ENCODE measurements at places on chromosomes 5 and 9. TPM values are rescaled to one million over a fixed set of nuclear protein-coding genes. Genes with fewer than 3 reads are reported as not detected.

- no peak overlapping the region for H3K27ac ChIP-seq
- H3K4me3 ChIP-seq, result no peak overlapping the region
- no peak for DNase-seq
- H3K27me3 ChIP-seq, result no peaks in the 10 kb centered on the region
These were observed 16.6 kb downstream of the ZNF474 start for GRCh38 chr5:122145906-122146305.

Gene EHMT1
- total RNA-seq, result 184 TPM

Gene SHC3
- not detected for total RNA-seq

Gene CARTPT
- not detected for total RNA-seq

- no peaks in the 10 kb centered on the region for H3K27me3 ChIP-seq
- H3K4me3 ChIP-seq, result no peak overlapping the region
- no peak overlapping the region for H3K27ac ChIP-seq
- H3K36me3 ChIP-seq, result no peaks in the 10 kb centered on the region
- H3K4me1 ChIP-seq, result no peaks in the 10 kb centered on the region
These were observed 155.7 kb upstream of the RIOK2 start for GRCh38 chr5:97338729-97339128.

GRCh38 chr9:100525563-100525962 is 52.3 kb upstream of the CAVIN4 start:
- no peak for DNase-seq
- H3K4me1 ChIP-seq, result no peaks in the 10 kb centered on the region
- no peak overlapping the region for H3K27ac ChIP-seq
- no peaks in the 10 kb centered on the region for H3K27me3 ChIP-seq

GRCh38 chr9:77896938-77897667 is 134.5 kb downstream of the GNAQ start:
- peaks cover 22% of the 10 kb centered on the region for H3K4me1 ChIP-seq
- H3K4me3 ChIP-seq, result no peak overlapping the region
- no peak for DNase-seq
- H3K27me3 ChIP-seq, result no peaks in the 10 kb centered on the region
- no peak overlapping the region for H3K27ac ChIP-seq
- H3K36me3 ChIP-seq, result no peaks in the 10 kb centered on the region

- no peak overlapping the region for H3K27ac ChIP-seq
- no peak overlapping the region for H3K4me3 ChIP-seq
- H3K36me3 ChIP-seq, result no peaks in the 10 kb centered on the region
- H3K4me1 ChIP-seq, result no peaks in the 10 kb centered on the region
- peaks cover 5% of the 10 kb centered on the region for H3K27me3 ChIP-seq
- DNase-seq, result no peak
These were observed 244.7 kb upstream of the SLC24A2 start for GRCh38 chr9:20033511-20033910.

GRCh38 chr5:180598316-180598701 is 7.0 kb upstream of the SCGB3A1 start:
- H3K36me3 ChIP-seq, result no peaks in the 10 kb centered on the region
- H3K27me3 ChIP-seq, result peaks cover 5% of the 10 kb centered on the region

- H3K4me3 ChIP-seq, result no peak overlapping the region
- no peak overlapping the region for H3K27ac ChIP-seq
- H3K27me3 ChIP-seq, result peaks cover 14% of the 10 kb centered on the region
- no peak for DNase-seq
- H3K4me1 ChIP-seq, result no peaks in the 10 kb centered on the region
These were observed 280.6 kb upstream of the PIK3R1 start for GRCh38 chr5:67934976-67935375.

DNA sequence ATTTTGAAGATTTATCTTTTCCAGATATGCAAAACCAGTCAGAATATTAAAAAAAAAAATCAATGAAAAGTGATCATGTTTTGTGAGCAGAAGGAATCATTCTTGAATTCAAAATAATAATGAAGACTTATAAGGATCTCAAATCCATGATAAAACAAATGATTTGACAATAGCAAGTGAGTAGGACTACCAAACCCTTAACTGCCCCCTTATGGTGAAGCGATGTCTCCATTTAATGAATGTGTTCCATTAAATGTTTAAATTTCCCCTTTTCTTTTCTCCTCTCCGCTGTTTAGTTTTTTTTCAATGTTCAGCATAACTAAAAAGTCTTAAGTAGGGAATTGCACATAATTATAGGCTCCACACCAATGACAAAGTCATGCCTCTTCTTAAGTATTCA is 12.2 kb upstream of the MARCHF3 start:
- no peaks in the 10 kb centered on the region for H3K4me1 ChIP-seq
- no peak overlapping the region for H3K27ac ChIP-seq
- no peaks in the 10 kb centered on the region for H3K27me3 ChIP-seq
- no peak for DNase-seq
- H3K4me3 ChIP-seq, result no peak overlapping the region

DNA sequence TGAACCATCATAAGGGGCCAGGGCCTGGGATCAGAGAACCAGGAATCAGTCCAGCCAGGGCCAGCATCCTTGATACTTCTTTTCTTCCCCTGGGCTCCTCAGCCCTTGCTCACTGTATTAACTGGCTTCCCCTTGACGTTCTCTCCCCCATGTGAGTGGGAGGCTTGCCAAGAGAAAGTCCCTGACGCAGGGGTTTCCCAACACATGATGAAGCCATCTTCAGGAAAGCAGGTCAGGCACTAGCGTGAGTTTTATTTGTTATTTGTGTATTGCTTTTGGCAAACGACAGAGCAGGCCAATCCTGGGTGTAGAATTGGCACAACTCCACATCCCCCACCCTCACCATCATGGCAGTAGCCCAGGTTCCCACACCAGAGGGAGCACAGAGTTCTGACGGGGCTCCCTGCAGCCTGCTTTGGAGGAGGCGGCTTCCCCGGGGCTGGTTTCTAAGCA is 165.5 kb upstream of the NFIL3 start:
- H3K4me1 ChIP-seq, result no peaks in the 10 kb centered on the region
- H3K4me3 ChIP-seq, result no peak overlapping the region
- H3K36me3 ChIP-seq, result no peaks in the 10 kb centered on the region
- H3K27me3 ChIP-seq, result peaks cover 13% of the 10 kb centered on the region

DNA sequence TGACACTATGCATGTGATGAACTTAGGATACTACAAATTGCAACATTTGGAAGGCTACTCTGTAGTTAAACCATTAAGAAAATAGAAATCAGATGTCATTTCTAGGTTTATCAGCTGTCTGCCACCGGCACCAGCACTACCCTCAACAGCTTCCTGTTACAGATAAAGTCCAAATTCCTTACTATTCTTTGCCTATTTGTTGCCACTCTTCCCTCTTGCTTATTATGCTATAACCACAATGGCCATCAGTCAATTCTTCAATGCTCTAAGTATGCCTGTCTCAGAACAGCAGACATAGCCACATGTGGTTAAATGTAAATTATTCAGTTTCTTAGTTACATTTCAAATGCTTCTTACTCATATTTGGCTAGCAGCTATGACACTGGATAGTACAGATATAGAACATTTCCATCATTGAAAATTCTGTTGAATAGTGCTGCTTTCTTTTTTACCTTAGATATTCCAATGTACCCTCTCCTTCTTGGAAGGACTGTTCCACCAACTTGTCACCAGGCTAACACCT is 21.0 kb downstream of the DHX29 start:
- H3K27ac ChIP-seq, result no peak overlapping the region
- no peaks in the 10 kb centered on the region for H3K27me3 ChIP-seq

Gene SPINK7
- not detected for total RNA-seq

DNA sequence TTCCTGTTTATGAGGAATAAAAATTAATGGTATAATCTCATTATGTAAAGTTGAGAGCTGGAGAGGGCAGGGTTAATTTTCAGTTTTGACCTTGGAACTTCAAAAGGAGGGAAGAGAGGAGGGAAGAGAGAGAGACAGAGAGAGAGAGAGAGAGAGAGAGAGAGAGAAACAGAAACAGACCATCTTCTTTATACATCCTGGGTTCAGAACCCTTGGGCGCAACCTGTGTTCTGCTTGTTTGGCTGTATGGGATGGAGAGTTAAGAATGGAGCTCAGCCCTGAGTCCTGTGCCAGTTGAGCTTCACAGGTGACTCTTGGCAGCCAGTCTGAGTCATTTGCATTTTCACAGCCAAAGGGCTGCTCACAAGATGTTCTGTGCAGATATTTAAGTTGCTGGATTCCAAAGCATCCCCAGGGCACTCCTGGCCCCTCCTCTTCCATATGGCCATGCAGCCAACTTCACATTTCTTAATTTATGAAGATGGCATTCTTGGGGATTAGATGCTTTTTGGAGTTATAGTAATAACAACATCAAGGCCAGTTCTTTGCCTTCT is 143.5 kb downstream of the CARTPT start:
- H3K4me3 ChIP-seq, result no peak overlapping the region
- H3K27me3 ChIP-seq, result peaks cover 30% of the 10 kb centered on the region
- H3K4me1 ChIP-seq, result no peaks in the 10 kb centered on the region
- H3K27ac ChIP-seq, result no peak overlapping the region
- peaks cover 6% of the 10 kb centered on the region for H3K36me3 ChIP-seq

Gene PARP8
- total RNA-seq, result 58.2 TPM

DNA sequence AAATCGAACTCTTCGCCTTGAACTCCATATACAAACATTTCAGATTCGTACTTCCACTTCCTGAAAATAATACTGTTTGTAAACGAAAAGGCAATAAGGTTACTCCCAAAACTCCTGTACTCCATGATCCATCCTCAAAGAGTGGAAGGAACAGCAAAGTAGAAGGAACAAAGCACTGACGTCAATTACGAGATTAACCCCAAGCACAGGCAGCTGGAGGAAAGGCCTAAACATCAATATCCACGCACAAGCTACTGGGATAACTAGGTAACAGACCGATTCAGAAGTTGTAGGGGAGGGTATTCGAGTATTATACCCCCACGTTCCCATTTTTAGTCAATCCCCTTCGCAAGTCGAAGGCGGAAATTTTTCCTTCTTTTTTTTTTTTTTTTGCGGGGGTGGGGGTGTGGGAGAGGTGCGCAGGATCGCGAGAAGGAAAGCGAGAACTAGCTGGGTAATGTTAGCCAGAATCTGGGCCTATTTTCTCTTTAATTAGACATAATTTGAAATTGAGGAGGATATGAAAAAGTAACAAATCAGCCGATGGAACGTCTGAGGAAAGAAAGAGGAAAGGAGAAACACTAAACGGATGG is 909 bp downstream of the AFF4 start:
- no peak for DNase-seq
- H3K27me3 ChIP-seq, result no peaks in the 10 kb centered on the region
- peaks cover 38% of the 10 kb centered on the region for H3K4me1 ChIP-seq
- no peaks in the 10 kb centered on the region for H3K36me3 ChIP-seq
- H3K27ac ChIP-seq, result peak overlapping the region; percentile 95
- H3K4me3 ChIP-seq, result peak overlapping the region; percentile 92

DNA sequence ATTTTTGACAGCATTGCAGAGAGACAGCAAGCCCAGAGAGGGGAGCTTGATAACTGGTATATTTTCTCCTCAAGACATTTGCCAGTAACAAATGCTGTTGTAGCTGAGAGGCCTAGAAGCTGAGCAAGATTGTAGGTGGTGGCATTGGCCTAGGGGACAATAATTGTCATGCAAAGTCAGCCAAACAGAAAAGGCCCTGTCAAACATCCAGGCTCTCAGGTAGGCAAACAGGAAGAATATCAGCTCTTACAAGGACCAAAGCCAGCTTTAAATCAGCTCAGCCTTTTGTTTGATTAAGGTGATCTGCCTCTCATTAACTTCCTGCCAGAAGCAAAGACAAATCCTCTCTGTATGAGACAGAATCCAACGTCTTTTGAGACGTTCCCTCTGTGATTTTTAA is 29.7 kb upstream of the BARX1 start:
- no peaks in the 10 kb centered on the region for H3K4me1 ChIP-seq
- H3K27ac ChIP-seq, result no peak overlapping the region
- H3K27me3 ChIP-seq, result peaks cover 27% of the 10 kb centered on the region
- no peak for DNase-seq
- peaks cover 22% of the 10 kb centered on the region for H3K36me3 ChIP-seq
- H3K4me3 ChIP-seq, result no peak overlapping the region

Gene PSMD5
- total RNA-seq, result 59.5 TPM

DNA sequence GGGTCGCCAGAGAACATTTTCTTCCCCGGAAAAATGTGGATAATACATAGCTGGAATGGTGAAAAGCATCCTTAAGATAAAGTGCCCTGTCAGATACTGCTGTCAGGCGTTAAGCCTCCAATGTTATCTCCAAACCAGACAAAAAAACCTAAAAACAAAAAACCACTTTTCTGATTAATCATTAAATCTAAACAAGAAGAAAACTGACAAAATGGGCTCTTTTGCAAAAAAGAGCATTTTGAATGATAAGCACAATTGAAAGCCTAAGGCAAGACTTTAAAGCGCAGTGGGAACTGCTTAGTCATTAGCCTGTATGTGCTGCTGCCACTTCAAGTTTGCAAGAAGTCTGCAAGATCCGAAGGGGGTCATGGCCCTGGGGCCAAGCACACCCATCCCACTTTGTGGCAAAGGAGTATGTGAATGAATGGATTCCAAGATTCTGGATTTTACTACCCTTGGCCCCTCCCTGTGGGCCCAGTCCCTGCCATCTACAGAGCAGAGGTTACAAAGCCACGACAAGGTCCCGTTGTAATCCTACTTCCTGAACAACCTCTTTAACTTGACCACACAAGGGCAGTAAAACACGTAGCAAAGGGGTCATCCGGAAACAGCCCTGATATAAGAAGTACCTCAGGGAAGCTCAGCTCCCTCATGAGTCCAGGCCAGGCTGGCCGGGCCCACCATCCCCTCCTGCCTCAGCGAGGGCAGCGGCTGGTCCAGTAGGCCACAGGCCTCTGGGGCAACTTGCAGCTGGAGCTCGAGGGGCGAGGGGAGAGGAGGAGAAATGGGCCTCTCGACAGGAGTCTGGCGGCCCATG is 29.7 kb downstream of the SHB start:
- no peaks in the 10 kb centered on the region for H3K27me3 ChIP-seq
- H3K36me3 ChIP-seq, result no peaks in the 10 kb centered on the region
- peaks cover 13% of the 10 kb centered on the region for H3K4me1 ChIP-seq
- no peak overlapping the region for H3K27ac ChIP-seq
- no peak overlapping the region for H3K4me3 ChIP-seq
- no peak for DNase-seq

GRCh38 chr9:72315089-72315509 is 49.9 kb downstream of the ZFAND5 start:
- no peaks in the 10 kb centered on the region for H3K36me3 ChIP-seq
- H3K27ac ChIP-seq, result no peak overlapping the region

DNA sequence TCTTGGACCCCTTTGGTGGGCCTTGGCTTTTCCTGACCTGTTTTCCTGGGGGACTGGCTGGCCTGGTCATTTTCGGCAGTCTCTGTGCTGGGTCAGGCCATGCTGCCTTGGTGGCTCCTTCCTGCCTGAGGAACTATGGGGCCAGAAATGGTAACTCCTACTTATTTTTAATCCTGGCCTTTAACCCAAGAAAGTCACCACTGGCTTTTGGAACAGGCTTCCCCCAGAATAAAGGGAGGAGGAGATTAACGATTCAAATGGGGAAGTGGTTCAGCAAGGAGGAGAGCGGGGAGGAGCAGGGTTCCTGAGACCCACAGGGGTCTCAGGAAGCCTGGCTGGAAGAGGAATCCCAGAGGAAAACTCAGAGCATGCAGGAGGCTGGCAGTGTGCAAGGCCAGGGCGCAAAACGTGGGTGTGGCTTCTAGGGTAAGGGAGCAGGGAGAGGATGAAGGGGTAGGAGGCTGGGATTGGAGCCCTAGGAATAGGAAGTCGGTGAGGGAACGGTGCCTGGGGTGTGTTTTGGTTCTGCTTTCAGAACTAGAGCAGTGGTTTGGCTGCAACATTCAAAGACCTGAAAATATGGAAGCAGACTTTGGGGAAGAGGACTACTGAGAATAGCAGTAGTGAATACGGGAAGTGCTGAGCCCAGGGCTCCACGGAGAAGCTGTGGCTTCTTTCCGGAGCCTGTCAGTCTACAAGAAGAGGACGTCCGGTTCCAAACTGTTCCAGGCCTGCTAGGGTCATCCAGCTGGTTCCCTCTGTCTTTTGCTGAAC is 271.1 kb upstream of the KLF4 start:
- no peaks in the 10 kb centered on the region for H3K36me3 ChIP-seq
- no peaks in the 10 kb centered on the region for H3K4me1 ChIP-seq
- no peak for DNase-seq
- no peak overlapping the region for H3K4me3 ChIP-seq
- H3K27ac ChIP-seq, result no peak overlapping the region
